ENCODE measurements at places on chromosomes 3 and 15. TPM values are rescaled to one million over a fixed set of nuclear protein-coding genes. Genes with fewer than 3 reads are reported as not detected.

DNA sequence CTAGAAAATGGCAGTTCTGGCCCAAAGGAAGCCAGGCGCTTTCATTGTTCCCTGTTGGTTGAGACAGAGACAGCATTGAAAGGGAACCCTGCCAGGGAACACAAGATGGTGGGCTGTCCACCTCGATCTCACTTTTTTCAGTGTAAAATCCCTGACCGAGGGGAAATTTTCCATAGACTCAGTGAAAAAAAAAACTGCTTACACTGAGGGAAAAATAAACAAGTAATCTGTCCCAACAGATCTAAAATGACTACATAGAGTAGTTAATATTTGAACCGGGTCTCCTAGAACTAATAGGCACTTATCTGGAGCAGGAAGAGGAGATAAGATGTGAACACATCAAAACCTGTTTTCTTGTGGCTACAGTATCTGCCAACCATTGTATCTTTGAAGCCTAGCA lies 763.4 kb upstream of the GOLIM4 start:
- no peak overlapping the region for H3K27ac ChIP-seq
- no peaks in the 10 kb centered on the region for H3K36me3 ChIP-seq
- DNase-seq, result no peak

DNA sequence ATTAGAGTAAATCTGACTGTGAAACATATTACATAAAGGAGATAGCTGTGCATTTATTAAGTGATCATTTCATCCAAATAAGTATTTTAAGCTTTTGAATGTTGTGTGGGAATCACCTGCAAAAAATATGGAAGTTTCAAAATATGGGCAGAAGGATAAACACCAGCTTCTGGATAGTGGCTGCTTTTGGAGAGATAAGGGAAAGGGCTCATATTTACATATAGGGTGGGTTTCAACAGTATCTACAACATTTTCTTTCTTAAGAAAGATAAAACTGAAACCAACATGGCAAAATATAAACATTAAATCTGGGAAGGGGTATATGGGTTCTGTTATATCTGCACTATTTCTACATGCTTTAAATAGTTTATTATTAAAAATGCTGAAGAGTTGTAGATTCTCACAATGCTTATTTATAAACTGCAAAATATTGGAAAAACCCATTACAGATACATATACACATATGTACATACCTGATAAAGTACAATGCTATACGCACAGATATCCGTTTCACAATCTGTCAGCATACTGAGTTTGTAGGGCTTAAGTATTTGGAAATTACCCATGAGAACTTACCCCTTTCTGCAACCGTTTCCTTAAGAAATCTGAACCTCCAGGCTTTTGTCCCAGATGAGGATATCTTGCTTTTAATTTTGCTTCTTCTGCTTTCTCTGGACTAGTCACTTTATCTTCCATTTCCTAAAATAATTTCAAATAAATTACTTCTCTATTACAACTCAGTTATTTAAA lies 12.1 kb downstream of the ARPP19 start:
- no peak for DNase-seq
- H3K27ac ChIP-seq, result no peak overlapping the region
- H3K4me1 ChIP-seq, result peaks cover 51% of the 10 kb centered on the region
- peaks cover 34% of the 10 kb centered on the region for H3K36me3 ChIP-seq
- no peak overlapping the region for H3K4me3 ChIP-seq
- no peaks in the 10 kb centered on the region for H3K27me3 ChIP-seq

DNA sequence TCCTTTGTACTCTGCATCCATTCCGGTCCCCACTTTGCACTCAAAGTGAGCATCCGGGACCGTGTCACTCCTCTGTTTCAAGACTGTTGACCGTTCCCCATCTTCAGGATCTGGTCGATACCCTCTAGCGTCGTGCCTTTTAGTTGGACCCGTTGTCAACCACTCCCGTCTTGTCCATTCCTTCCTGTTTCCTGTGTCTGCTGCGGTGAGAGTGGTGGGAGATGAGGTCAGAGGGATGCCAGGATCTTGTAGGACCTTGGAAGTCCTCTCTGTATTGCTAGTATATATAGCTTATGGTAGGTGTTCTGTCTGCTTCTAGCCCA lies 624 bp downstream of the BRK1 start:
- H3K4me1 ChIP-seq, result peaks cover 19% of the 10 kb centered on the region
- peaks cover 13% of the 10 kb centered on the region for H3K36me3 ChIP-seq
- no peaks in the 10 kb centered on the region for H3K27me3 ChIP-seq

DNA sequence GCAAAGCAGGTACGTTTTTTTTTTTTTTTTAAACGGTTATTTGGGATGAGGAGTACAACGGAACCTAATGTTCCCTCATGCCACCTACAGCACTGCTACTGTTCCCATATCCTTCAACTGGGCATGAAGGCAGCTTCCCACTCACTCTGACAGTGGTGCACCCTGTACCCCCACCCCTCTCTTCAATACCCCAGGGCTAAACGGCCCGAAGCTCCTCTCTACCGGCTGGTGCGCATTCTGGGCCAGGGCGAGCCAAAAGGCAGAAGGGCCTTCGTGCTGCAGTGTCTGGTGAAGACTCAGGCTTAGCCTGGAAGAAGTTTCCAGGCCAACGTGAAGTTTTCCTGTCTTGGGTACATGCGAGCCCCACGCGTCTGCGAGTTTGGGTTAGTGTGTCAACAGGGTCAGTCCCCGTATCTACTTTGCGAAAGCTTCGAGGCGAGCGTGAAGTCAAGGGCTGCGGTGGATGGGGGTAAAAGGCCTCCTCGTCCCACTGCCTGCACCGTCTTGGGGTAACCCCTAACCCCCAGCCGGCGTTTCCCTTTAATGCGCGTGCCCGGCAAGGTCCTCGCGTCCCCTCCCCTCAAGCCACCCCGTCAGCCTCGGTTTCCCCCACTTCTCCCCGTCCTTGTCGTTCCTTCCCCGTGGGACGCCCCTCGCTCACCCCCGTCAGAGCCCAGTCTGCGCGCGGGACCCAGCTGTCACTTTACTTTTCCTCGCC lies 765 bp upstream of the UBE2E2 start:
- H3K36me3 ChIP-seq, result no peaks in the 10 kb centered on the region
- no peak for DNase-seq
- H3K4me1 ChIP-seq, result peaks cover 16% of the 10 kb centered on the region
- H3K27me3 ChIP-seq, result no peaks in the 10 kb centered on the region
- H3K27ac ChIP-seq, result peak overlapping the region; percentile 86

DNA sequence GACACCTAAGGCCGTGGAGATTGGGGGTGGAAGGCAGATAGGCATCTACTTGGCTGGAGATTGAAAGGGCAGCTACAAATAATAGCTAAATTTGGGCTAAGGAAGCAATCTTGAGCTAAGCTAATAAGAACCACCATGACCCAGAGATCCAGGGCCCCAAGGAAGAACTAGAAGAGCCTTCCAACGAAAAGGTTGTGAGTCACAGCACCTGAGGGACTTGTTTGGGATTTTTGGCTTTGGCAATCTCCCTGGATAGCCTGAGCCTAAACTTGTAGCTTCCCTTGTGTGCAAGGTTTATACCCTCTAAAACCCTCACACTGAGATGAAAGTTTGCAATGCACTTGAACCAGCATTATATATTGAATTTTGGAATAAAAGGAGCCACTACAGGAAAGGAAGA lies 364.0 kb upstream of the IL12A start:
- no peaks in the 10 kb centered on the region for H3K4me1 ChIP-seq
- no peak overlapping the region for H3K4me3 ChIP-seq
- no peak overlapping the region for H3K27ac ChIP-seq
- H3K27me3 ChIP-seq, result no peaks in the 10 kb centered on the region
- H3K36me3 ChIP-seq, result no peaks in the 10 kb centered on the region
- DNase-seq, result no peak

Gene SLC9C1
- not detected for total RNA-seq

DNA sequence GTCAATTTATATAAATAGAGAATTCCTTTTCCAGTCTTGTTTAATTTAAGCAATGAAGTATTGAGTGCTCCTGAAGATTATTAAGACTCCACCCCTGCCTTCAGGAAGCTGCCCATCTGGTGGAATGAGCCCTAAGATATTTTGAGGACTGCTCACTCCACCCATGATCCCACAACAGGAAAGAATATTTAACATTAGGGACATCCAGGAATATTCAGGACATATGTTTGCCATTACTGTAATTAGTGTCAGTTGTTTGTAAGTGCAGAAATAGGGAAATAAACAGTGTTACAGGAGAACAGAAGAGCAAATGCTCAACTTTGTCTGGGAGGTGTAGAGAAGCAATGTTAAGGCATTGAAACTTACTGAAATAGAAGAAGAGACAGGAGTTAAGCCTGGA lies 375.0 kb downstream of the ROBO2 start:
- no peaks in the 10 kb centered on the region for H3K27me3 ChIP-seq
- no peaks in the 10 kb centered on the region for H3K4me1 ChIP-seq
- no peak overlapping the region for H3K4me3 ChIP-seq
- no peak overlapping the region for H3K27ac ChIP-seq

Gene SEMA3F
- total RNA-seq, result 44.7 TPM

Gene RBP2
- 3.1 TPM for total RNA-seq

GRCh38 chr3:40310705-40311104 lies 1.2 kb downstream of the EIF1B start:
- H3K4me3 ChIP-seq, result peak overlapping the region; percentile 79
- peaks cover 41% of the 10 kb centered on the region for H3K36me3 ChIP-seq
- H3K27ac ChIP-seq, result peak overlapping the region; percentile 97
- peaks cover 25% of the 10 kb centered on the region for H3K4me1 ChIP-seq
- no peak for DNase-seq

GRCh38 chr15:83526319-83526718 lies 79.2 kb downstream of the SH3GL3 start:
- H3K4me1 ChIP-seq, result no peaks in the 10 kb centered on the region
- DNase-seq, result no peak

Gene VGLL3
- total RNA-seq, result 40.2 TPM

GRCh38 chr3:48472923-48473616 lies 26.5 kb downstream of the ATRIP start:
- no peaks in the 10 kb centered on the region for H3K27me3 ChIP-seq
- H3K4me3 ChIP-seq, result peak overlapping the region; percentile 73
- DNase-seq, result peak; percentile 96
- H3K27ac ChIP-seq, result peak overlapping the region; percentile 97
- H3K36me3 ChIP-seq, result peaks cover 38% of the 10 kb centered on the region

- H3K4me1 ChIP-seq, result peaks cover 8% of the 10 kb centered on the region
- no peak within 1 kb of the TSS for H3K27ac ChIP-seq
- no peaks in the 10 kb centered on the region for H3K36me3 ChIP-seq
- no peaks in the 10 kb centered on the region for H3K27me3 ChIP-seq
Measured at GRCh38 chr3:39192490-39193092, at the start of gene XIRP1. Gene XIRP1 (minus strand): TSS chr3:39192595. CDS start chr3:39189445, 3,150 bp downstream.

Gene KBTBD12
- total RNA-seq, result 0.95 TPM

Gene SLC2A2
- not detected for total RNA-seq

Gene SEMA3B
- 77.6 TPM for total RNA-seq
